GM23248 (cell line): ENCODE measurements at places on chromosomes 1 and 21. TPM values are rescaled to one million over a fixed set of nuclear protein-coding genes. Genes with fewer than 3 reads are reported as not detected.

Gene FMO1
- not detected in 2 replicates for polyA plus RNA-seq

Gene IKBKE
- 13.4 and 14.5 TPM in 2 replicates for polyA plus RNA-seq

Gene HUNK
- polyA plus RNA-seq, result 0.30 and 0.32 TPM in 2 replicates

Gene TCHHL1
- not detected in 2 replicates for polyA plus RNA-seq

Gene LCE3D
- polyA plus RNA-seq, result 0.33 and 1.0 TPM in 2 replicates

Gene MROH9
- polyA plus RNA-seq, result 0.16 TPM in 1 of 2 replicates, not detected in the other

Gene CHIA
- not detected in 2 replicates for polyA plus RNA-seq

Gene OLFML3
- polyA plus RNA-seq, result 141 and 149 TPM in 2 replicates

Gene AADACL3
- not detected in 2 replicates for polyA plus RNA-seq
